ENCODE measurements at places on chromosomes 5 and 9.

DNA sequence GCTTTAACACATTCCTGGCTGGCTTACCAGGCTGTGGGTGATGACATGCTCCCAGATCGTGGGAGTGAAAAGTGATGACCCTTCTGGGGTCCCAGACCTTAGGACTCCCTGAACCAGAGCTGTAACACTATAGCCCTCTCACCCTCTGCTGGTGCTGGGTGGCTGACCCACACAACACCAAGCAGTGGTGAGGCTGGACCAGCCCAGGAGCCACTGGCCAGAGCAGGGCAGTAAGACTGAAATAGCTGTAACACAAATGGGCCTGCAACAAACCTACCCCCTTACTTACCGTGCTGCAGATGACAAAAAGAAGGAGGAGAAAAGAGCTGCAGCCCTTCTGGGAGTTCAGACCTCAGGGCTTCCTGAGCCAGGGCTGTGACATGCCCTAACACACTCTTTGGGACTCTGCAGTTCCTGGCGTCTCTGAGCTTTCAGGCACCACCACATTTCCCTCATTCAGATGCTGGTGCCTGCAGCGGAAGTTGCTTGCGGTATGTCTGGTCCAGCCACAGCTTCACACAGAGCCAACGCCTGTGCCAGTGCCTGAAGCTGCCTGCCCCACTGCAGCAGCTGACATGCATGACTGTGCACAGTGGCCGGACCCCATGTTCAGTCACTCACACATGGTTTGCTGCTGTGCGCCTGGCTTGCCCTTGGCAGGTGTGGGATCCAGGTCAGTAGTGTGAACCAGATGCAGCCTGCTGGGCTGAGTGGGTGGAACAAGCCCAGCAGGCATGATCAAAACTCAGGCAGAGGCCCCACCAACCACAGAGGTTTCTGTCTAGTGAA, 1247.4 kb downstream of the EFNA5 start:
- DNase-seq, result no peak

GRCh38 chr9:82574911-82575310, 488.0 kb downstream of the RASEF start:
- DNase-seq, result no peak

GRCh38 chr9:76619640-76620039, 144.6 kb upstream of the PCA3 start:
- DNase-seq, result no peak

DNA sequence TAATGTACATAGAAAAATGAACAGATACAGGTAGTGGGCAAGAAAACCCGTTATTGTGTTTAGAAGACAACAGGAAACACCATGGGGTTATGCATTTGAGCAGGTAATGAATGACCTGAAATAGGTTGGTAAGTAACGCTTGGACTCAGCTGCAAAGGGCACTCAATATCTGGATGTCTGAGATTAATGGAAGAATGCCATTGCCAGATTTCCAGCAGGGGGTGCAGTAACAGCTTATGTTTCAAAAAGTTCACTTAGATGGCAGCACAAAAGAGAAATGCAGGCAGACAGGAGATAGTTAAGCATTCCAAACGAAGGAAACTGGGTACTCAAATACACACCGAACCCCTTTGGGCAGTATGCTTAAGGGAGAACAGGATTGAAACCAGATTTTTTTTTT, 285.5 kb upstream of the VLDLR start:
- DNase-seq, result no peak

DNA sequence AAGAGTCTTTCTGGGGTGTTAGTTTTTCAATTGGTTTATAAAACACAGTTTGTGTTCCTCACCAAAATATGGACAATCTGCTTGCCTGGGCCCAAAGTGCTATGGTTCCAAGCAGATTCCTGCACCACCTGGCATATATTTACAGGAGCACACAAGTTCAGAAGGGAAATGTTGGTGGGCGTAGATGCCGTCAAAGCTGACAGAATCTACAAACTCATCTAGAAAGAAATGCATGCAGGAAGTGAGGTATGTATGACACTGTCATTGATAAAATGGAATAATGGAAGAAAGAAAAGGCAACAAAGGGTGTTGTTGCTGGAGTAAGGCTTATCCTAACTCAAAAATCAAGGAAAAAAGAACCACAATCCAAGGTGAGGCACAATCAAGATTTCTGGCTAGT, 225.8 kb downstream of the MLLT3 start:
- DNase-seq, result no peak

- no peak for DNase-seq
Measured at GRCh38 chr9:118990949-118991348, 378.3 kb downstream of the BRINP1 start.

All from kidney capillary endothelial cell (primary cell).